ENCODE measurements at places on chromosomes 5 and 9.
A peak's percentile ranks its signal among the peaks of the same experiment; 100 is the strongest.

- no peak for DNase-seq
Observed at GRCh38 chr5:55498457-55498856, 36.3 kb downstream of the PLPP1 start.

GRCh38 chr9:135049460-135049859 is 38.0 kb upstream of the OLFM1 start:
- DNase-seq: no peak

DNA sequence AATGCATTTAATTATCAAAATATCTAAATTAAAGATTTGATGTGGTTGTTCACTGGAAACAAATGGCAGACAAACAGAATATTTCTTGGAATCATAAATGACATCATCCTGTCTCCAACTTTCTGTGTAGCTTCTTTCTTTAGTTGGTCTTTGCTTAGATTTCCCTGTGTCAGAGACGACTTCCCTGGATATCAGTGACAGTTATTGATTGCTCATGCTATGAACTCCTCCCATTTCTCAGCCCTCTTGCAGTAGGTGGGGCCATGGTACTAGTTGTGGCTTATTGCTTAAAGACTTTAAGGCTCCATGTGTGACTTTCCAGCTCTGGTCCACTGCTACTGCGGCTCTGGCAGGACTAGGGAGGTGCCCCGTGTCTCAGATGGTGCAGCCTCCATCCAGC is 592.6 kb downstream of the MTRR start:
- no peak for DNase-seq

DNA sequence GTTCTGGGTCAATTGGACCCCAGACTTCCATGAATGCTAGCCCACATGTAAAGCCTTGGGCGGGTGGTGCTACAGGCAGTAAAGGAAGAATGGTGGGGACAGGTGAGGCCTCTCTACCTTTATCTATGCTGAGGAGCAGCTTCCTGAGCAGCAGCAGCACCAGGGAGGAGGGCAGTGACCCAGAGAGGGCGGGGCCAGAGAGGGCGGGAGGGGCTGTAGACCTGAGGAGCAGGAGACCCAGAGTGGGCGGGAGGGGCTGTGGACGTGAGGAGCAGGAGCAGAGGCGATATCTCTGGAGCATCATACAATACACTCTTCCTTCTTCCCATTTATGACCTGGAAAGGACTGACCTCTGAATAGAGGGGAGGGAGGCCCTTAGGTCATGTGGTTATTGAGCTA is 165.9 kb downstream of the MTRR start:
- no peak for DNase-seq

- DNase-seq: no peak
Observed at GRCh38 chr9:132644251-132644650, 25.5 kb downstream of the DDX31 start.

- DNase-seq: no peak
Observed at GRCh38 chr5:160493806-160494338, 72.2 kb downstream of the PTTG1 start.

DNA sequence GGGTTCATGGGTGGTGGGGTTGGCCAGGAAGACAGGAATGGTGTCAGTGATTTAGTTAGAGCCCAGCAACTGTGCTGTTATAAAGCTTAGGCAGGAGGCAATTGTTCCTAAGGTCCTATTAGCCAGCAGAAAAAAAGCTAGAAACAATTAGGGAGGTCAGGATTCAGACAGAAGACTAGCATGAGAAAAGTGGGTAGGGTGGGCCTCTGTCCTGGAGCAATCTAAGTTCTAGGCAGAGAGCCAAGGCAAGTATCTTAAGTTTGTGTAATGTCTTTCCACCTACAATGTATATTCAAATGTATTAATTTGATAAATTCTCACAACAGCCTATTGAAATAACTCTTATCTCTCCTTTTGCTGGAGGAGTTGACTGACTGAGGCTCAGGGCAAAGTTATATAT is 6.1 kb upstream of the ZFAND5 start:
- no peak for DNase-seq

GRCh38 chr5:148540647-148541046 is 113.7 kb downstream of the HTR4 start:
- DNase-seq: no peak

DNA sequence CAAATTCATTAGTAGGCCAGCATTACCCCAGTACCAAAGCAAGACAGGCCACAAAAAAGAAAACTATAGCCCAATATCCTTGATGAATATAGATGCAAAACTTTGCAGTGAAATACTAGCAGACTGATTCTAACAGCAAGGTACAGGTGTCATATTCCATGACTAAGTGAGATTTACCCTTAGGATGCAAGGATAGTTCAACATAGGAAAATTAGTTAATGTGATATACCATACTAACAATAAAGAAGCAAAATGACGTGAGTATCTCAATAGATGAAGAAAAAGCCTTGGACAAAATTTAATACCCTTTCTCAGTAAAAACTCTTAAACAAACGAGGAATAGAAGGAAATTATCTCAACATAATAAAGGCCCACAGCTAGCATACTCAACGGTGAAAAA is 13.3 kb downstream of the ZNF131 start:
- DNase-seq: no peak

GRCh38 chr5:108115673-108116072 is 266.2 kb downstream of the FBXL17 start:
- no peak for DNase-seq

DNA sequence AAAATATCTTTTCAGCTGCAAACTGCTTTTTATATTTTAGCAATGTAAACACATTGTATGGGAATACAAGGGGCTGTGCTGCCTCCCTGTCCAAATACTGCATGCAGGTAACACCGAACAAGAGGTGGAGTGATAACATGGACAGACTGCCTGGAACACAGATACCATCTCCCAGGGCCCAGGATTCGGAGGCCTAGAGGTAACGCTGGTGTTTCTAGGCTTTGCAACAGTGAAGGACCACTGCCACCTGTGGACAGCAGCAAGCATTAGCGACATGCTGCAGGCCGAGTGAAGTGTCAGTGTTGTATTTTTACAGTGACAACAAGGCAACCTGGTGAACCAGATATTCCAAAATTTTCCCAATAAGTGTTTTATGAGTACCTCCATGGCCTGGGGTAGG is 379.1 kb downstream of the DMRT2 start:
- DNase-seq: no peak

GRCh38 chr5:82879089-82879488 is 198.1 kb downstream of the TMEM167A start:
- no peak for DNase-seq

- no peak for DNase-seq
Observed at GRCh38 chr9:96109680-96110351, 192.2 kb downstream of the HSD17B3 start.

DNA sequence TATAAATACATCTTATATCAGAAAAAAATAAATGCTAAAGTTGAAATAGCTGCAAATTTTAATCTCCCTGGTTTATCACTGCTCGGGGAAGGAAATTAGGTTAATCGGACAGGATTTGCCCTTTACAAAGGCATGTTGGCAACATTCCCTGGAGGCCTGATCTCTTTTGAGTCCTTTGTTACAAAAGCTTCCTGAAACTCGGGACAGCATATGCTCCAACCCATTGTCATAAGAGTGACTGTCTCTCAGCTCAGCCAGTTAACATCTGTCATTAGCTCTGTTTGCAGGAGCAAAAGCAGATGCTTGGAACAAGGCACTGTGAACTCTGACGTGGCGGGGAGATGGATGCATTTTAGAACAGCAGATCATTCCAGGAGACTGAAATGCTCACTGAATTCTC is 80.6 kb downstream of the MYO10 start:
- DNase-seq: peak; percentile 91

- DNase-seq: peak; percentile 66
Observed at GRCh38 chr9:136991993-136992818, at the start of gene PAXX. Gene PAXX (plus strand): TSS chr9:136992422. CDS start chr9:136992444, 22 bp downstream.

DNA sequence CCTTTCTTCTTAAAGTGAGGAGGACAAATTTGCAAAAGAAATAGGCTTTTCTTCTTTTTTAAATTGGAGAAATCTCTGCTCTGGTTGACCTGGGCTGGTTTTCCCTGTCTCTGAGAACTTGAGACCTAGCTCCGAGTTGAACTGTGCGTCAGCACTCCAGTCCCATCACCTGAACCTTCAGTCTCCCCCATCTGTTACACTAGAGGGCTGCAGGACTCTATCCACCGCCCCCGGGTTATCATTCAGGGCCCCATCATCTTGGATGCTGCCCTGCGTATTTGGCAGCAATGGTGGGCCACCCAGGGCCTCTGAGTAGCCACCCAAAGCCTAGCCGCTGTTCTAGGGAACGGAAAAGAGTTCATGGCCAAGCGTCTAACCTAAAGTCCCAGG is 2.5 kb downstream of the FOXE1 start:
- DNase-seq: no peak

- peak; percentile 70 for DNase-seq
Observed at GRCh38 chr5:56838409-56839039, 23.2 kb downstream of the MAP3K1 start.

DNA sequence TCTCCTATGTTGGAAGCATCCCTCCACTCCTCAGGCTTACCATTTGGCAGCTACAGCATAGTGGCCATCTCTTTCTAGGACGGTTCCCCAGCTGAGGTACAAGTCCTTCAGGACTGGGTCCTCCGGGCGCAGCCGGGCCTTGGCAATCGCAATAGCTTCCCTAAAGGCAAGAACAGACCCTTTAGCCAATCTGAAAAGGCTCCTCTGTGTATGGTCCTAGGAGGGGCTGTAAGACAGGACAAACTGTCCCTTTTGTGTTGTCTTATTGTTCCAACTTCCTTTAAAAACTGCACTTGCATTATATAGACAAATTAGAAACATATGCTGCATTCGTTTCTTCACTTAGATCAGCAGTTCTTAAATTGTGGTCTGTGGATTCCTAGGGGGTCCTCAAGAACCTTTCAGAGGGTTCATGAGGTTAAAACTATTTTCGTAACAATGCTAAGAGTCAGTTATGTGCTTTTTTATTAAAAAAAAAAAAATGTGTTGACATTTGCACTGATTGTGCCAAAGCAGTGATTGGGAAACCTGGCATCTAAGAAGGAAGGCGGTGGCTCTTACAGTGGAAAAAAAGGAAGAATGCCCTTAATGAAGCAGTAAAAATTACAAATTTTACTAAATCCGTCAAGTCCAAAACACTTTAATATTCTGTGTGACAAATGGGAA is 38.7 kb downstream of the GEMIN5 start:
- no peak for DNase-seq

- DNase-seq: peak; percentile 53
Observed at GRCh38 chr5:157670662-157671591, at the start of gene C5orf52. Gene C5orf52 (plus strand): TSS chr5:157671533. CDS start chr5:157671615, 82 bp downstream.

- DNase-seq: no peak
Observed at GRCh38 chr5:159531554-159532105, 201.3 kb upstream of the IL12B start.

DNA sequence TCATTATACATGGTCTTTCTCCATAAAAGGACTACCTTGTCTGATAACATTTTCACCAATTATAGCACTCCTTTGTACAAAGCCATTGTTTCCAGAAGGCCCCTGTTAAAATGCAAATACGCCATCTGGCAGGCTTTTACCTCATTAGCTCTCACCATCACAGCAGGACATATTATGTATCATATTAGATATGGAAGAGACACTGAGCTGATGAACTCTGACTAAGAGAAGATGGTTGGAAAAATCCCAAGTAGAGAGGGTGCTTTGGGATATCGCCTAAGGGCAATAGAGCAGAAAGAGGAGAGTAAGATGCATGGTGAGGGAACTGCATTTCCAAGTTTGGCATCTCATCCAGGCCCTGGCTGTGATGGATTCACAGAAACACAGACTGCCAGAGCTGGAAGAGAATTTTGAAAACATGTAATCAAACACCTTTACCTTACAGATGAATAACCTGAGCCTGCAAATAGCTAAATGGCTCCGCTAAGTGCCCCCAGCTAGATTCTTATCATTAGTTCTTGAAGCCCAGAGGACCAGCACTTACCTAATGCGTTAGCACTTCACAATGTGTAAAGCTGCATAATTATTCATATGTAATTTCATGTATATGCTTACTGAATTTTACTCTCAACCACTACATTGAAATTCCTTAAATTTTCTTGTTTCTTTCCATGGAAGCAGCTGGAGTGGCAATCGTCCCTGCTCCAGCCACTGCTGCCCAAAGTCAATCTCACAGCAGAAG is 393.6 kb upstream of the IZUMO3 start:
- no peak for DNase-seq

DNA sequence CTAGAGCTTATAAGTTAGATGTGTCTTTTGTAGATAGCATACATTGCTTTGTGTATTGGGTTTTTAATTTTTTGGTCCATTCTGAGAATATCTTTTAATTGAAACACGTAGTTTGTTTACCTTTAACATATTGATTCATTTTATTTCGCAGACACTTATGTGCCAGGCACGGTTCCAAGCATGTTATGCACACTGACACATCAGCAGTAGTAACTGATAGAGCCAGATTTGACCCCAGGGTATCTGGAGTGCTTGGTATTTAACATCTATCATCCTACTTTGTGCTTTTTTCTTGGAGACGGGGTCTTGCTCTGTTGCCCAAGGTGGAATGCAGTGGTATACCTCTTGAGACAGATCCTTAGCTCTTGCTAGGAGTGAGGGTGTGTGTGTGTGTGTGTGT is 71.9 kb downstream of the USP20 start:
- DNase-seq: no peak

- peak; percentile 7 for DNase-seq
Observed at GRCh38 chr5:146001544-146002190, 65.3 kb downstream of the SH3RF2 start.

DNA sequence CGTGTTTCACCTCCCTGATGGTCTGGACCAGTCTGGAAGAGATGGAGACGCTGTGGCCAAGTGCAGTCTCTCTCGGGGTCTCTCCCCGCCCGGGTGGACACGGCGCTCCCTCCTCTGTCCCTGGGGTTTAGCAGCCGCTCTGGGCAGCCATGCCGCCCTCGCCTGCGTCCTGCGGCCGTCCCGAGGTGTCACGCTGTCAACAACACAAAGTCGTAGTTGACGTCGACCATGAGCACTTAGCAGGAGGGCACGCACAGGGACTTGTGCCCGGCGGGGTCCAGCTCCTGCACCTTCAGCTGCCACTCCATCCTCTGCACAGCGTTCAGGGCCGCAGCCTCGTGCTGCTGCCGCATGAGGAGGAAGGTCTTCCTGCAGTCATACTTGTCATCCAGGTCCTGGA is 368.9 kb downstream of the CDH9 start:
- no peak for DNase-seq

DNA sequence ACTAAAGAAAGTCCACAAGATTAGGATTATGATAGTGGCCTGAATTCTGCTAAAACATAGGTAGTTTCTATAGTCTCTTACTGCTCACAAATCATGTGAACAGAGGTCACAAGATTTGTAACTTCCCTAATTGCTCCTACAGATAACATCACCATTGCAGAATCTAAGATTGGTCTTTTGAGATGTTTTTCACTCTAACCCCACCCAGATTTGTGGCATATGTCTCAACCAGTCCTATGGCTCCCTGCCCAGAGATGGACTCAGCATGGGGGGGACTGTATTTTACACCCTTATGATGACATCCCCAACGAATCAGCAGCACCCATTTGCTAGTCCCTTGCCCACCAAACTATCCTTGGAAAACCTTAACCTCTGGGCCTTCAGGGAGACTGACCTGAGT is 1046.2 kb downstream of the CDH12 start:
- DNase-seq: no peak

GRCh38 chr5:57193757-57194413 is 20.0 kb downstream of the GPBP1 start:
- DNase-seq: no peak

GRCh38 chr5:74994826-74995225 is 57.5 kb downstream of the GCNT4 start:
- no peak for DNase-seq

- DNase-seq: no peak
Observed at GRCh38 chr5:72301557-72301956, 18.5 kb downstream of the MRPS27 start.

Data from dermis microvascular lymphatic vessel endothelial cell (primary cell).